Right renal cortex interstitium (tissue), 3 donors: ENCODE measurements at places on chromosomes 7 and 10. TPM values are rescaled to one million over a fixed set of nuclear protein-coding genes. Genes with fewer than 3 reads are reported as not detected.

GRCh38 chr7:152085131-152085530 lies 59.7 kb downstream of the GALNT11 start:
- no peak for DNase-seq

HOXA4 gene
- polyA plus RNA-seq: 15.7 TPM

- DNase-seq: no peak
Observed at GRCh38 chr7:42395607-42396006, 158.6 kb upstream of the GLI3 start.

DNA sequence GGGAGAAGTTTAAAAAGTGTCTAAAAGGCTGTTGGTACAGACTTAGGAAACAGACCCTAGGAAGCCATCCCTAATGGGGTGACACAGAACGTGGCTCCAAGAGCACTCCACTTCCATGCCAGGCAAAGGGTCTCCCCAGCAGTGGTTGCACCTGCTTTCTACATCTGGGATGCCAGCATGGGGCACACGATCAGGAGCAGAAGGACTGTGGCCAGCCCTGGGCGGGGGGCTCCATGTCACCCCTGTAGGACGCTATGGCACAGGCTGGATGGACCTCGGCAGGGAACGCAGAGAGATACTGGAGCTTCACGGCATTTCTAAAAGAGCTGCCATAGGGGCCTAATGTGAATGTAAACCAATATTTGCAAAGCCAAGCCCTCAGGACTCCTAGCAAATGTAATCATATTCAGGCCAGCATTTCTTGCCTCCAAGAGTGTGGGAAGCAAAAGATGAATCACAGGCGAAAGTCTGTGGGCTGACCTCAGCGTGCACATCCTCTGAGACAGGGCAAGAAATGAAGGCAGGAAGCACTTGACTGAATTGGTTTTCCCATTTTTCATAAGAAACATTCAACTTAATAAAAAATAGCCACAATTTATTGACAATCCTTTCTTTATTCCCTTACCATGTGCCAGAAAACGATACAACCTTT lies 93.9 kb downstream of the ATXN7L1 start:
- no peak for DNase-seq

DNA sequence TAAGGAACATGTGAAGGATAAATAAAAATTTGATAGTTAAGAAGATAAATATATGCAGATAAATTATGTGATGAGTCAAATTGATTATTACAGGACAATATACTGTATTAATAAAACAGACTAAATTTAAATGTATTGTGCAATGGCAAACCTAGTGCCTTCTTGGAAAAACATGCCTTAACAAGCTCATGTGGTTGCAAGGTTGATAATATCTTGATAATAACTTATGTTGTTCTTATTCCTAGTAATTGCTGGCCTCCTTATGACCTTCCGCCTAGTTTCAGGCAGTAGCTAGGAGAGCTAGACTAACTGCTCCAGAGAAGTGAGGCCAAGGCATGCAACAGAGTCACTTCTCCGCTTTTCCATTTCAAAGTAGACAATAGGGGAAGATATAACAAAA lies 7.6 kb upstream of the RAB11FIP2 start:
- no peak for DNase-seq
